ENCODE measurements at places on chromosomes 12 and 14. TPM values are rescaled to one million over a fixed set of nuclear protein-coding genes. Genes with fewer than 3 reads are reported as not detected.

DNA sequence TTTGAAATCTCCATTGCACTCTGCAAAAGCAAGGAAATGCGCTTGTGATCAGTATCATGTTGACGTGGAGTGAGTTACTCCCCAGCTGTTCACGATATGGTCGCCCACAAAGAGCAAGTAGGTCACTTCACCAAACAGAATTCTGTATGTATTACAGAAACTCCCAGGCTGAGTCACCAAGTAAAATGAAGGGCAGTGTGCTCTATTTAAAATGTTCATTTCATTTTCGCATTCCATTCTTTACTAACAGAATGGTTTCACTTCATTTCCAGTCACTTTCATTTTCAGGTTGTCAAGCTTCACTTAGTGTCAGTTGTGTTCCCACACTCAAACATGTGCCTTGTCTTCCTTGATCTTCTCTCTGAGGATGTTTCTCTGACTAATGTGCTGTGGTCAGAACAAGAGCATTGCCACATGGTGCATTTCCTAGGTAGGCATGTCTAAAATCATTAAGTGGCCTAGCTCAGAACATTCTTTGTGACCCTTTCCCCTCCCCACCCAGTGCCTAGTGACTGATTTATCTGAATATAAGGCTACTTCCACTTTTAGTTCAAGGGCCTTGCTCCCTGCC lies 391.2 kb downstream of the RAD51B start:
- peak; percentile 78 for DNase-seq
- H3K4me3 ChIP-seq = peak overlapping the region; percentile 41
- peaks cover 28% of the 10 kb centered on the region for H3K4me1 ChIP-seq
- H3K27ac ChIP-seq = peak overlapping the region; percentile 83

GRCh38 chr14:31930493-31931240 lies 146.4 kb upstream of the ARHGAP5 start:
- H3K36me3 ChIP-seq = no peaks in the 10 kb centered on the region
- H3K4me1 ChIP-seq = peaks cover 40% of the 10 kb centered on the region
- no peak overlapping the region for H3K4me3 ChIP-seq
- DNase-seq = peak; percentile 70
- H3K27me3 ChIP-seq = no peaks in the 10 kb centered on the region

Gene MYO1H
- total RNA-seq = not detected

Gene GALNT8
- total RNA-seq = not detected

- no peak overlapping the region for H3K4me3 ChIP-seq
- H3K4me1 ChIP-seq = peaks cover 39% of the 10 kb centered on the region
- peak overlapping the region; percentile 91 for H3K27ac ChIP-seq
- peak; percentile 98 for DNase-seq
These were observed 81.9 kb upstream of the USP44 start for GRCh38 chr12:95633049-95633731.

- H3K27ac ChIP-seq = no peak overlapping the region
- H3K27me3 ChIP-seq = no peaks in the 10 kb centered on the region
- H3K4me1 ChIP-seq = peaks cover 5% of the 10 kb centered on the region
- no peaks in the 10 kb centered on the region for H3K36me3 ChIP-seq
These were observed 62.8 kb downstream of the ANO4 start for GRCh38 chr12:100857418-100857817.

DNA sequence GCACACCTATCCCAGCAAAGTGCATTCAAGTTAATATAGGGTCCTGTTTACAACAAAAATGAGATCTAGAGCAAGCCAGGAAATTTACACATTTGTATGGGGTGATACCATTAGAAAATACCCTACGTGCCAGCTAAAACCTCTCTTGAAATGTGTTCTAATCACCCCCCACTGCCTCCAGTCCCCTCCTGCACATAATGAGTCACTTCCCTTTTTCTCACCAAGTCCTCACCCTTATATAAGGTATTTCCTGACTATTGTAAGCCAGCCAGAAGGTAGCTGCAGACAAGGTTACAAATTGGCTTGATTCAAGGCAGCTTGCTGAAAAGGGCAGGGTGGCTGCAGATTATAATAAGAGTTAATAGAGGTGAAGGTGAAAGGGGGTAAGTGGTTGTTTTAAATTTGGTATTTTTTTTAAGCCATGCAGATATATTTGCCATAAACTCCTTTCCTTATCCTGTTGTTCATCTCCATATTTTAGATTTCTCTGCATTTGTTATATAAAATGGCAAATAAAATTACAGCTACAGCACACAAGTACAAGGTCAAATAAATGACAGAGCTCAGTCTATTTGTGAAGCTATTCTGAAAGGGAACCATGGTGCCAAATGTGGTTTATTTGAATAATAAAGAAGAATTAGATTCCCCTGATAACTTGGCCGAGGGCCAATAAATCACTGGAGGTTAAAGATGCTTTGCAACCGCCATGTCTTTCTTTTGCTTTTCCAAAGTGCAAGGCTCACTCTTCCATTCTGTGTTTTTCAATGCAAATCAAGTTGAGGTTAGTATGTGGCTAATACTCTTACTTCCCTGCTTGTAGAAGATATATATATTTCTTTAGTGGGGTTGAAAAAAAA lies 385.9 kb downstream of the EGLN3 start:
- H3K27ac ChIP-seq = no peak overlapping the region
- H3K27me3 ChIP-seq = no peaks in the 10 kb centered on the region
- H3K36me3 ChIP-seq = no peaks in the 10 kb centered on the region
- H3K4me1 ChIP-seq = peaks cover 45% of the 10 kb centered on the region

Gene CRIP1
- total RNA-seq = 45.9 TPM

DNA sequence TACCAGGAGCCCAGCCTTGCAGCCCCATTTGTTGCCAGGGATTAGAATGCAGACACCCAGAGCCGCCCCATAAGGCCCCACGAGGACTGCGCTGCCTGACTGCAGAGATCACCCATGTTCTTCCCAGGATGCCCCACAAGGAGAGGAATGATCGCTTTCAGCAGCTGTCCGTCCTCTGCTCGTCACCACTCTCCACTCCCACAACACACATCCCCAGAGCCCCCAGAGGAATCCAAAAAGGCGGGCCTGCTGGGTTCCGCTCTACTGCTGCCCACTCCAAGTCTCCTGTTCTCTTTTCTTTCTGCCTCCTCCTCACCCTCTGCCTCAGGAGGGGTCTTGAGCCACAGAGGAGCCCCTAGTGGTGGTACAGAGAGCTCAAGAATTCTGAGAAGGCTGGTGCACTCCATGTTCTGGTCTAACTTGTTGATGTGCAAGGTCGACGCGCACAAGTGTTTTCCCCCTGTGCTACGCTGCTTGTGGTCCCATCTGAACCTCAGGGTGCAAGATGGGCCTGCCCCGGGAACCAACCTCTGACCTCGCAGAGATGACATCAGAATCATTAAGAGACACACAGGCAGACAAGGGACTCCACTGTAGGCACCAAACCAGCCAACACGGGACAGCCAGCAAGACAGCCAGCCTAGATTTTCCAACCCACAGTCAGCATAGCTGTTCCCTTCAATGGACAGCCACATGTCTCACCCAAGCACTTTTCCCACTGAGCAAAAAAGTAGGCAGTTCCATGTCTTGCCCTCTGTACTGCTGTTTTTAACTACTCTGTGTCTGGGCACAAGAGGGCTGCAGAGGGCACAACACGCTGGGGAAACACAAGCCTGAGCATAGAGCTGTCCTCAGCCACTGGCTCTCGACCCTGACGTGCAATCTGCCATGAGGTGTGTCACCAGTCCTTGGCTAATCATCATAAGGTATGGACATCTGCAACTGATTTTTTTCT lies 29.9 kb downstream of the PXN start:
- H3K36me3 ChIP-seq = peaks cover 10% of the 10 kb centered on the region
- no peak for DNase-seq
- H3K4me3 ChIP-seq = peak overlapping the region; percentile 21
- H3K27ac ChIP-seq = peak overlapping the region; percentile 93
- peaks cover 86% of the 10 kb centered on the region for H3K4me1 ChIP-seq
- H3K27me3 ChIP-seq = no peaks in the 10 kb centered on the region

GRCh38 chr12:75103822-75104221 lies 105.8 kb downstream of the KCNC2 start:
- H3K27ac ChIP-seq = no peak overlapping the region
- H3K36me3 ChIP-seq = no peaks in the 10 kb centered on the region
- H3K27me3 ChIP-seq = no peaks in the 10 kb centered on the region

- peaks cover 10% of the 10 kb centered on the region for H3K4me1 ChIP-seq
- no peak for DNase-seq
- H3K4me3 ChIP-seq = no peak overlapping the region
- no peak overlapping the region for H3K27ac ChIP-seq
- no peaks in the 10 kb centered on the region for H3K27me3 ChIP-seq
These were observed 186.6 kb downstream of the PAX9 start for GRCh38 chr14:36848213-36848612.

DNA sequence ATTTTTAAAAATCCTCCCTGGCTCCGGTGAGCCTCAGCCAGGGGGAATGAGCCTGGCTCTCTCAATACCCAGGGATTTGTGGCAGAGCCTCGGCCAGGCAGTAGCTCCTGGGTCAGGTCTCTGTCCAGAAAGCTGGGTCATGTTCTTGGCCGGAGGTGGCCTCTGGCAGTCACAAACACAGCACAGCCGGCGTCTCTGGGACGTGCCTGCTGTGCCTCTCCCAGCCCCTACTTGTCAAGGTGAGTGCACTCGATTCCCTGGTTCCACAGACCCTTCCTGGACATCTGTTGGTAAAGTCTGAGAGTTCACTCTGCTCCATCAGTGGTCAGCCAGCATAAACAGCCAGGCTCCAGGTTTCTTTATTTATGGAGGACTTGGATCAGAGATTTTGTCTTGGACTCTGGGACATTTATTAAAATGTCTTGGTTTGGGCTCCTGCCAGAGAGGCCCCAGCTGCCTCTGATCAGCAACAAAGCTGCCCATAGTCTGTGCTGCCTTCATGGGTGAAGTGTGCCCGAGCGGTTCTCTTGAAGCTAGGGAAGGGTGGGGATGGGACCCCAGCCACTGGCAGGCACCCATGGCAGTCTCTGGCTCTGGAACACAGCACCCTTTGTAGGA lies 56.7 kb downstream of the DGLUCY start:
- no peaks in the 10 kb centered on the region for H3K4me1 ChIP-seq
- H3K4me3 ChIP-seq = no peak overlapping the region

DNA sequence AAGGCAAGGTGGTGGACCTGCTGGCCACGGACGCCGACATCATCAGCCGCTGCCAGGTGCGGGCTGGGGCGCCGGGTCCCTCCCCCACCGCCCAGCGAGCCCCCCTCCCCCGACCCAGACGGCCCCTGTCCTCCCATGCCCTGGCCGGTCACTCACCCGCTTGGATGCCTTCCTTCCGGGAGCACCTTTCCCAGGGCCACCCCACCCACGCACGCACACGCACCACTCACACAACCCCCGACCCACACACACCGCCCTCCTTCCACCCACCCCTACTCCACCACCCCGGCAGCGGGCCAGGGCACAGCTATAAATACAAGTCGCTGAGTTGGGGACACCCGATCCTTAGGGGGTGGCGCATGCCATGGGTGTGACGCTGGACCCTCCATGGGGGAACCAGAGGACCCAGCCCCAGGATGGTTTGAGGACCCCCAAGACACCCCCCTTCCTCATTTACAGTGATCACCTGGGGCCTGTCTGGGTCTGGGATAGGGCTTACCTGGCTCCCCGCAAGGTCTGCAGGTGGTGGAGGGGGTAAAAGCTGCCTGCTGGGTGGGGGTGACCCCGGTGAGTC lies 465 bp downstream of the ADSS1 start:
- H3K27me3 ChIP-seq = no peaks in the 10 kb centered on the region
- no peak for DNase-seq
- no peak overlapping the region for H3K27ac ChIP-seq
- H3K4me1 ChIP-seq = peaks cover 7% of the 10 kb centered on the region
- H3K4me3 ChIP-seq = peak overlapping the region; percentile 78
- peaks cover 5% of the 10 kb centered on the region for H3K36me3 ChIP-seq

Gene AHNAK2
- 25.0 TPM for total RNA-seq

DNA sequence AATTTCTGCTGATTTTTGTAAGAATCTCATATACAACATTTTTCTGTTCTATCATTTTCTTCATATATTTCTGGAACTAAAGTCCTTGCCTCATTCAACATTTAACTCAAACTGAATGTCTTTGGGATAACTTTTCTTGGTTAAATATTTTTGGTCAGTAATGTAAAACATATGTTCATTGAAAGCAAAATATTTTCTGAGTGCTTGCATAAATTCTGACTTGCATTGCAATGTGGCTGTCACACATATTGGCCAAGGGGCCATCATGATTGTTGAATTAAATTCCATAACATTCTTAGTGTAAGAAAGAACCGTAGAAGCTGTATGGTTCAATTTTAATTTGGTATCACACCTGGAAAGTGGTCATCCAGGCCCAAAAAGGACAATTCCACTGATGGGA lies 369.4 kb downstream of the GALC start:
- no peak overlapping the region for H3K4me3 ChIP-seq
- no peaks in the 10 kb centered on the region for H3K27me3 ChIP-seq
- H3K36me3 ChIP-seq = no peaks in the 10 kb centered on the region
- DNase-seq = no peak
- no peak overlapping the region for H3K27ac ChIP-seq
